ENCODE measurements at places on chromosomes 4 and X.

DNA sequence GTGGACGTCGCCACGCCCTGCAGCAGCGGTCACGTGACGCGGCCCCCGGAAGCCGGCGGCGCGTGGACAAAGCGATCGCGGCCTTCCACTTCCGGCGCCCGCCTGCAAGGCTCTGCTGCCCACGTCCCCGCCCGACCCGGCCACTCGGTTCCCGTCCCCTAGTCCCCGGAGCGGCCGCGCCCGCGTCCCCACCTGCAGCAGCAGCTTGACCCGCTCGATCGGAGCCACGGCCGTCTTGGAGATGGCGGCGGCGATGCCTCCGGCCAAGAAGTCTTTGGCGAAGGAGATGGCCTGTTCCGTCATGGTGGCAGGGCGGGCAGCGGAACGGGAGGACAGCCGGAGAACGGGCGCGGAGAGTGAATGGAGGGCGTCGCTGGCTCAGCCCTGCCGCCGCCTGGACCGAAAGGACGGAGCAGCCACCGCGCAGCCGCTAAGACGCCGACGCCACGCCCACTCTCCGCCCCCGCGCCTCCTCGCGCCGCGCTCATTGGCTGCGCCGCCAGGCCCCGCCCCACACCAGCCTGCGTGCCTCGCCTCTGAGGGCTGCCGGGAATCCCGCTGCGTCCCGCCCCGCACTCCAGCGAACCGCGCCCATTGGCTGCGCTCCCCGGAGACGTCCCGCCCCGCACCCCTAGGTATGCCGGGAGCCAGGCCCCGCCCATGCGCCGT, at the start of gene SLC25A6:
TSS of gene SLC25A6 (minus strand) at position 407 of the 669 bp plus-strand sequence. CDS start at position 303, 104 bp downstream.
- DNase-seq: peak; percentile 99

DNA sequence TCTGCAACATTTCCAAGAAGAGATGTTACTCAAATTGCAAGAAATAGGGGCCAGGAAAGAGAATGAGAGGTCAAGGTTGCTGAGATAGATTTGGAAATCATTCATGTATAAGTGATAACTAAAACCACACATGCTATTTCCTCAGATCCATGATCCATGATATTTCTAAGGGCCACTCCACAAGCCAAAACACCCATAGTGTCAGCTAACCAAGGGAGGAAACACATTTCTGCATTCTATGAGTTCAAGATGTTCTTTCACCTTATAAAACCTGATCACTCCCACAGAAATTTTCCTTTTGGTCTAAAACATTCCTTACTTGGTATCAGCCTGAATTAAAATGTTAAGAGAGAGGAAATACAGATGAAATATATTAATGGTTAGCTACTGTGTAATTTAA, 47.2 kb downstream of the TBCK start:
- no peak for DNase-seq

DNA sequence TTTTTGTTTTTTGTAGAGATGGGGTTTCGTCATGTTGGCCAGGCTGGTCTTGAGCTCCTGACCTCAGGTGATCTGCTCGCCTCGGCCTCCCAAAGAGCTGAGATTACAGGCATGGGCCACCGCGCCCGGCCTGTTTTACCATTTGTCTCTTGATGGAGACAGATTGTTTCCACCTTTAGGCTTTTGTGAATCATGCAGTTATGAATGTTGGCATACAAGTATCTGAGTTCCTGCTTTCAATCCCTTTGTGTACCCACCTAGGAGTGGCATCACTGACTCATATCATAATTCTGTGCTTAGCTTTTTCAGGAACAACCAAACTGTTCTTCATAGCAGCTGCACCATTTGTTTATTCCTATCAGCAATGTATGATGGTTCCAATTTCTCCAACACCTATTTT, 20.2 kb upstream of the MGST2 start:
- DNase-seq: no peak

DNA sequence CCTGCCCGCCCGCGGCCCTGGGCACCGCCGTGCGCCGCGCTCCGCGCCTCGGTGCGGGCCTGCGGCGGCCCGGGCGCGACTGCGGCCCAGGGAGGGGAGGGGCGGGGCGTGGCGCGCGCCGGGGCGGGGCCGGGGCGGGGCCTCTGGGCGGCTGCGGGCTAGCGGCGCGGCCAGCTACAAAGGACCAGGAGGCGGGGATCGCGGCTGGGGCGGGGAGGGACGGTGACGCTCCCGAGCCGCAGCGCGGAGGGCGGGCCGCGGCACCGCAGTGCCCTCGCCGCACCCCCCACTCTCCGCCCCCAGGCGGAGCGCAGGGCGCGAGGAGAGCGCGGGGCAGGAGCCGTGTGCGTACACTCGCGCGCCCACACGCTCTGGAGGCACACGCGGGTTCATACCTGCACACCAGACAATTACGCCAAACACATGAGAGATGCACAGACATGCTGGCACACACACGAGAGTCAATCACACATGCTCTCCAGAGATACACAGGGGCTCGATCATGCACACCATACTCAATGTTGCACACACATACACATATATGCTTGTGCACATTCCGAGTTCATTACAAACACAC, at the start of gene CRMP1:
TSS of gene CRMP1 (minus strand) at position 83 of the 577 bp plus-strand sequence. CDS start 117 bp downstream, outside the sequence.
- DNase-seq: no peak

GRCh38 chr4:64130907-64131306, 278.3 kb downstream of the TECRL start:
- no peak for DNase-seq

GRCh38 chr4:25760518-25761157, 102.2 kb downstream of the SEL1L3 start:
- DNase-seq: no peak

DNA sequence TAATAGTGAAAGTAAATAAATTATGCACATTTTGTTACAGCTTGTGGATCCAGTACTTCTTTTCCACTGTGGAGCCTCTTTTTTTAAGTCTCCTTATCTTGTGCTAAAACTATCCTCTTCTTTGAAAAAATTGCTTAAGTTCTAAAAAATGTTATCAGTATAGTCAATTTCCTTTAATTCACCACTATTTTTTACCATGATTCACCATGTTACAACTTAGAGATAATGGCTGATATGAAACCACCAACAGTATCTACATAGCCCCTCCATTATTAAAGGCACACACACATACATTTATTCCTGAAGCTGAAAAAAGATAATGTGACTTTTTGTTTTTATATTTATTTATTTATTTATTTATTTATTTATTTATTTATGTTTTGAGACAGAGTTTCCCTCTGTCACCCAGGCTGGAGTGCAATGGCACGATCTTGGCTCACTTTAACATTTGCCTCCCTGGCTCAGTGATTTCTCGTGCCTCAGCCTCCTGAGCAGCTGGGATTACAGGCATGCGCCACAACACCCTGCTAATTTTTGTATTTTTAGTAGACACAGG, 243.2 kb downstream of the SPOCK3 start:
- no peak for DNase-seq

DNA sequence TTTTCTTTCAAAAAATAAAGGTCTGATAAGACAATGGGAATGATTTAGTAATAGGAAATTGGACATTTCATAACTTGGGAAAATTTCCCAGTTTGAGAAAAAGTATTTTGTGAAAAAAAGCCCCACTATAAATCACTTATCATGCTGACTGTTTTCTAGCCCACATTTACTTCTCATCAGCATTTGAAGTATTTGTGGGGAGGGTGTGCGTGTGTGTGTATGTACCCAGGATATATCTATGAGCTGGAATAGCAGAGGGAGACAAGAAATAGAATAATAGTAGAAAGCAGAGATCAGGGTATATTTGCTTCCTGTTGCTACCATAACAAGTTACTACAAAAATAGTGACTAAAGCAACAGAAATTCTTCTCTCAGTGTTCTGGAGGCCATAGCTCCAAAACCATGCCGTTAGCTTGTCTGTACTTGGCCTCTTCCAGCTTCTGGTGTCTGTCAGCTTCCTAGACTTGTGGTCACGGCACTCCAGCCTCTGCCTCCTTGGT, 139.8 kb downstream of the PTTG2 start:
- no peak for DNase-seq

- DNase-seq: no peak
Observed at GRCh38 chr4:142324572-142324971, 521.5 kb downstream of the INPP4B start.

DNA sequence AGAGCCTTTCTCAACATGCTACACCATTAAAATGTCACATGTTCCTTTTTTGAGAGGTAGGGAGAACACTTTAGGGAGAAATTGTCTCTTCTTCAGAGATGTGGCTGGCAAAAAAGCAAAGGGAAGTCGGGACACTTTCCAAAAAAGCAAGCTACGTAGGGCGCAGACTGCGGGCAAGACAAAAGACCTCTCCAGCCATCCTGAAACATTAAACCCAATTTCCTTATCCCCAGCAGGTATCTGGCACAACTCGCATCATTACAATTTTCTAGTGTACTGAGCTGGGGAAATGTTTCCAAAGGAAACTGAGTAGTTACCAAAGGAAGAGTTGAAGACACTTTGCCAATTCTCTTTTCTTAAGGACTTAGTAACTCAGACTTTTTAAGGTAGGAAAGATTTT, 116.0 kb downstream of the PACRGL start:
- no peak for DNase-seq

DNA sequence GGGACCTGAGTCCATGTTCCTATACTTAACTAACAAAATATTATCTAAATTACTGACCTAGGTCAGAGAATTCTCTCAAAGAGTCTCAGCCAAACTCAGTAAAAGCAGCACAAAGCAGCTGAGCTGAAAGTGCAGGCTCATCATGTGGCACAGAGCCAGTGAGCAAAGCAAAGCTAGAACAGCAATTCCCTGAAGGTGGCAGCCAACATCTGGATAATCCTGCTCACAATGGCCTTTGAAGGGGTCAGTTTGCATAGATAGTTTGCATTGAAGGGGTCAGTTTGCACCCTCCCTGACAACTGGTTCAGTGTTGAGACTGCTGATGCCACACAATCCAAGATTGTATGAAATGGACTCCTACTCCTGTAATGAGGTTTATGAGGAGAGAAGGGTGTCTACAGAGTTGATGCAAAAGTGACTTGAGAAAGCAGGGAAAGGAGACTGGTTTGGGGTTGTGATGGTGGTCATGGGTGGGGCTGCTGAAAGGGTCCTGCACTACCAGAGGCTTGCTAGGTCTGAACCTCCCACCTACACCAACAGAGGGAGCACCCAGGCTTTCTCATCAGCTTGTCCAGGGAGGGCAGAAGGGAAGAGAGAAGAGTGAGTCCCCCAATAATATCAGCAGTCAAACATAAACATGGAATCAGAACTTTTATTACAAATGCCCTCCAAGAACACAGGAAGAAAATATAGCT, 39.7 kb downstream of the TRIM61 start:
- DNase-seq: no peak

GRCh38 chrX:13700380-13700779, 11.5 kb downstream of the RAB9A start:
- DNase-seq: no peak

DNA sequence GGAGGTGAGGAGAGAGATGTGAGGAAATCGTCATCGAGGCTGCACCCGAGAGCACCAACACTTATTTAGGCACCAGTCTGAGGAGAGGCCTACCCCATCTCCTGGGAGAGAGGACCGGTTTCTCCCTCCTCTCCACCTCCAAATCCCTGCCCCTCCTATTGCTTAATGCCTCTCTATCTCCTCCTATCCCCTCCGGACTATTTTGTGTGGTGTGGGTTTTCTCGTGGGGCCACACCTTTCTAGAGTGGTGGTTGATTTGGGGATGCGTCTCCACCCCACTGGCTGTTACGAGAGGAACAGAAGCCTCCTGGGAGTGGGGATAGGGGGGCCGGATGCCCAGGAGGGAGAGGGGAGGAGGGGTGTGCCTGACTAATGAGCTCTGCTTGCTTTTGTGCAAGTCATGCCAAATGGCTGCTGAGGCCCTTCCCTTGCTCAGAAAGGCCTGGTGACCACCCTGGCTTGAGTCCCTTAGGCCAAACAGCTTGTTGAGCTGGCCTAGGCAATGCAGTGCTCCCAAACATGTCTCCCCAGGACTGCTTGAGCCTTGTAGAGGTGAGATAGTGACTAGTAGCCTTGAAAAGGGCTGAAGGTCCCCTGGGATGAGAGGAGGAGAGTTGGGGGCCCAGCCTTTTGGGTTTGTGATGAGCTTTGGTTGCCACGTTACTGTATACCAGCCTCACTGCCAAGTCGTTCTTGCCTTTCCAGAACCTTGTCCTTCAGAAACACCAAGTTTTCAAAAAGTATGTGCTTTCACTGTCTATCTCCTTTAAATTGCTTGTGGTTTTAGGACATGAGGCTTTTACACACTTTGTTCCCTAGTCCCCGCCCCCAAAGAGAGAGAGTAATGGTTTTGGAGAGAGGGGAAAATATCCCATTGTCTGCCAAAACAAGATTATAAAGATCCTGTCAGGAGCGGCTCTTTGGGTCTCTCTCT, 1.2 kb downstream of the MSN start:
- peak; percentile 30 for DNase-seq

- DNase-seq: no peak
Observed at GRCh38 chr4:8157944-8158709, 486 bp downstream of the ABLIM2 start.

GRCh38 chr4:17624821-17625220, 10.4 kb downstream of the MED28 start:
- DNase-seq: no peak

GRCh38 chr4:61211781-61212180, 11.7 kb downstream of the ADGRL3 start:
- DNase-seq: no peak

DNA sequence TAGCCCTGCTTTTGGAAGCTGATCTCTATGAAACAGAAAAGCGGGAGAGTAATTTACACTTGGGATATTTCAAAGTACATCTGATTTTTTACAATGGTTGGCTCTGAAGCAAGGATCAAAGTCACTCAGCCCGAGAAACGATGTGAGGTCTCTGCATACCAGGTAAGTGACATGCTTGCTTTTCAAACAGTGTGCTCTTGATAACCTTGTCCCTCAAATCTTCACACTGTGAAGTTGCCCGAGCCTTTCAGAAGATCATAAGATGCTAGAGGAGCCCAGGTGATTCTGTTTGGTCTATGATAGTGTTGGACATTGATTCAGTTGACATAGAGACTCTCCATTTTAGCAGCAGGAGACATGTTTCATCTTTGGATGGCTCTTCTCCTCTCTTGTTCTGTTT, 47.1 kb upstream of the KLHL34 start:
- DNase-seq: no peak

GRCh38 chr4:85780664-85781063, 305.7 kb downstream of the ARHGAP24 start:
- DNase-seq: no peak

GRCh38 chrX:20522420-20522819, 255.7 kb upstream of the RPS6KA3 start:
- no peak for DNase-seq

- DNase-seq: no peak
Observed at GRCh38 chr4:40840255-40840984, 90.7 kb downstream of the NSUN7 start.

GRCh38 chr4:8355306-8355705, 85.2 kb downstream of the ACOX3 start:
- DNase-seq: no peak

DNA sequence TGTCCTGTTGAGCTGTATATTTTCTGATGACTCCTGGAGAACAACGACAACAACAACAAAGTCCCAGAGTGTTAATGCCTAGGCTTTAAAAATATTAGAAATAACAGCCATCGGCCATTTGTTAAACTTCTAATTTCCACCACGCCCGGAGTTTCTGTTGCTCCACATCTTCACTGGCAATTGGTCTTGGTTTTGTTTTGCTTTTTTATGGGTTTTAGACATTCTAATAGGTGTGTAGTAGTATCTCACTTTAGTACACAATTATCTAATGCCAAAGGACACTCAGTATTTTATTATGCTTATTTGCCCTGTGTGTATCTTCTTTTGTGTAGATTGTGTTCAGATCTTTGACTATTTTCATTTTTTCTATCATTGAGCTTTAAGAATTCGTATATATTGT, 5.0 kb downstream of the MAGEA12 start:
- no peak for DNase-seq
